CD4-positive, alpha-beta T cell treated with Interleukin-10 for 1 hour (primary cell): ENCODE measurements at places on chromosomes 6 and 20.

GRCh38 chr6:2749969-2750600 is 637 bp downstream of the MYLK4 start:
- DNase-seq: peak; percentile 75

GRCh38 chr20:18742841-18743240 is 70.7 kb upstream of the SCP2D1 start:
- DNase-seq: no peak

DNA sequence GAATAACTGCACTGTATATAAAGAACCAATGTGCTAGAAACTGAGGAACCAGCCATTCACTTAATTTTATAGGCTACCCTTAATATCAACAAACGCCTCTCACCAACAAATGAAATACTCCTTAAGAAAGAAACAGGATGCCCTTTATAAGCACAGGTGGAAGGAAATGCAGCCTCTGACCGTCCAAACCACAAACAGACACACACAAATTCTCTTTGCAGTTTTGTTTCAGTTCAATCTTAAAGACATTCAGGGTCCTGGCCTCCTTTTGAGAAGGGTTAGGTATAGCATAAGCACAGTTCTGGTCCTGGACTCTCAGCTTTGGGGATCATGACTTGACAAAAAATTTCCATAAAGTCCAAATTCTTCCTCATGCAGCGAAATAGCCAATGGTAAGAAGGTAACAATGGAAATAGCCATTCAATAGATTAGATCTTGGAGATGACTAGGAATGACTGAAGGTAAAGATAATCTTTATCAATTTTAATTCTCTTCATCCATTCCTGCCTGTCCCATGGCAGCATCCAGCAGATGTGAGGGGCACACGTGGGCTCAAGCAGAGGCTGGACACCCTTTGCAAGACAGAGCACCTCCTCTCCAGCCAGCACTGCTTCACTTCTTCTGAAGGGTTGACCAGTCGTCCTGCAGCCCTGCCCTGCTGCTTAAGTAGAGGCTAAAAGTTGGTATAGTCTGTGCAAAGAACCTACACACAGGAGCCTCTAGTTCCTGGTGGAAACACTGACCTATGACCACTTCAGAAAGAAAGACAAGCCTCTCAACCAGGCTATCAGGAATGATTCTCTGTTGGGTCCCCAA is 123.9 kb downstream of the CD83 start:
- DNase-seq: no peak

DNA sequence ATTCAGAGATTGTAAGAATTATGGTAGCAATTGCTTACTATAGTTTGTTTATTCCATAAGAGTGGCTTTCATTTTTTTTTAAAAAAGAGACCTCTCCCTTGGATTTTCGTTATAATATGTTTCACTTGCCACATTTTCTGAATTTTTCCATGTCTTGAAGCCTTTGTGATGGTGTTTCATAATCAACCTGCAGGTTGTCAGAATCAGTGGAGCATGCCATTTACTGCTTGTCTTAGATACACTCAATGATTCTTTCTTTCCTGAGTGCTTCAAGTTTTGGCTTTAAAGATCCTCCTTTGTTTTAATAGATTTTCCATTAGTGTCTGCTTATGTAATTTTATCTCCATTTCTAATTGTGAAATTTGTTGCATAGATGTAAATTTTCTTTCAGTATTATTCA is 31.2 kb downstream of the KCNQ5 start:
- DNase-seq: no peak

GRCh38 chr20:42340368-42340767 is 722.2 kb upstream of the CHD6 start:
- no peak for DNase-seq

- DNase-seq: no peak
Measured at GRCh38 chr6:26223228-26223627, 136.0 kb downstream of the HFE start.

DNA sequence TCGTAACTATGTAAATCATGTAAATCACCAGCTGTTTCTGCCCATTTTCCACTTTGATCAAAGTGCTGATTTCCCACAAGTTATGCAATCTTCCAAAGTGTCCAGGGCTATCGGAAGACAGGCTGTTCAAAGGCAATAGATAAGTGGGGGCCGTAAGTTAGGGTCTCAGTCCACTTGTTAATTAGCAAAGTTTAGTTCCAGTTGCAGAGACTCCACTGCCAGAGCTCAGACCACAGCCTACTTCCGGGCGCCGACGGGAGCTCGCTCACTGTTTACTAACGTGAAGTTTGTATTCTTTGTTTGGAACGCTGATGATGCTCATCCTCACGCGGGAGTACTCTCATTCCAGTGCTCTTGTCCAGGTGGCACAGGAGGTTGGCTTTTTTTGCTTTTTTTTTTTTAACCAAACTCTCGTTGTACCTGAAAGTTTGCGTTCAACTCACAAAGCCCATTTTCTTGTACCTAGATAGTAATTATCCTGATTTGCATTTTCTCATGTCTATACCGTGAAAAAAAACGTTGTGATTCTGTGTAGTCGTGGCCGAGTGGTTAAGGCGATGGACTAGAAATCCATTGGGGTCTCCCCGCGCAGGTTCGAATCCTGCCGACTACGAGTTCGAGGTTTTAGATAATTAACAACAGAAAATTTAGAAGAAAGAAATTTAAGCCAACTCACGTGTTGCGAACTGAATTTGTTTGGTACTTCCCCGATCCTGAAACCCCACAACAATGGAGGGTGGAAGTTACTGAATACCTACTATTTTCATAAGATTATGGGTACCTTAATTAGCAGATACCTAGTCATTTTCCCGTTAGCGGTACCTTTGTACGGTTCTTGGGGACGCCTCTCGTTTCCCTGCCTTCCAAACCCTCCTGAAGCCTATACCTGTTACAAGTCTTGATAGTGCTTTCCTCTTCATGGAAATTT is 29.9 kb upstream of the ZNF184 start:
- peak; percentile 89 for DNase-seq

- DNase-seq: no peak
Measured at GRCh38 chr6:14365393-14365792, 247.8 kb downstream of the CD83 start.

DNA sequence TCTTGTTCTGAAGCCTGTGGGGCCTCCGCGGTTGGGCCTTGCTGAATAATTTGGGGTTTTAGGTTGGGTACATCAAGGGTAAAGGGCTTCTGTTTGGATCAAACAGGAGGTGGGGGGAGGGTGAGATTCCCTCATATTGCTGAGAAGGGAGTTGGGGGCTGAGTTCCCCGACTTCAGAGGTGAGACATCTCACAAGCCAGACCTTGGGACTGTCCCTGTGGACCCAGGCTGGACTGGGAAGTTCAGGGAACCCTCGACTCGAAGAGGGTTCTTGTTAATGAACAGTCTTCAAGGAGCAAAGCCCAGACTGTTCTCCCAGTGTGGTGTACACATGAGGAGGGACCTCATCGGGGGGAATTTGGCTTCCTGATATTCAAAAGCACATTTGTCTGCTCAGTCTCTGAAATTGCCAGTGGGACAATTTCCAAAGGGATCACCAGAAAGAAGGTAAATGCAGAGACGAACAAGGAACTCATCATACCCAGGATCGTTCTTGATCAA is 118.5 kb downstream of the SYCP2 start:
- no peak for DNase-seq

GRCh38 chr6:141700819-141701218 is 431.9 kb upstream of the GJE1 start:
- DNase-seq: no peak

- DNase-seq: no peak
Measured at GRCh38 chr6:43814865-43815264, 44.9 kb downstream of the VEGFA start.

DNA sequence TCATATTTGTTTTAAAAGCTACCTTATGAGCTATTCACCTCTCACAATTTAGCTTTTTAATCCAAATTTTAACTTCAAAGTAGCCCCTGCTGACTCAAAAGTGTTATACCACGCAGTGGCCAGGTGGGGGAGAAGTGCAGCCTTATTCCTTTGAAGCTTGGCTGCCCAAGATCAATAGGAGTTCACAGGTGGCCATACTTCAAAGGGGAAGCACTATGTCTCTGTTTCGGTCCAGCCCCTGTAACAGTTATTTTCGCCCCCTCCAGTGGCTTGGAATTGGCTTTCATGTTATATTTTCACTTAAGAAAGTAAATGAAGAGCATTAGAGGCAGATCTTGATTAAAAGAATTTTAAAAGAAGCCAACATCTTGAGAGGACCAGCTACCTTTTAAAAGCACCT is 608.4 kb downstream of the EPHA7 start:
- DNase-seq: no peak

- DNase-seq: no peak
Measured at GRCh38 chr6:4747588-4747987, 28.6 kb upstream of the CDYL start.

DNA sequence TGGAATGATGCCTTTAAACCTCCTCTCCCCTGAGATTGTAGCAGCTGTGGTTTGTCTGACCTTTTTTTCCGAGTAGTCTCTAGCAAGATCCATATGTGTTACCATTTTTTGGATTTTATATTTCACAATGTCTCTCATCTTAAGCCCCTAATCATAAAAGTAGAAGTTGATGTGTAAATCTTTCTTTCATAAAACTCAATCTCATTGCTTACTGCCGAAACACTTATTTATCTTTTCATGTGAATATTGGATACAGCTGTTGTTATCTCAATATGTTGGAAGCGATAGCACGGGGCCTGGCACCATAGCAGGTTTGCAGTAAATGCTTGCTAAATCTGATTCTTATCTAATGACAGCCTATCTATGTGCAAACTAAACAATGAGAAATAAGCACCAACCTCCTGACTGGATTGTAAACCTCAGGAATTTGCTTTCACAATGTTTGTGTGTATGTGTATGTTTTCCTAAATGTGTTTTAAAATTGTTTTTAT is 14.2 kb downstream of the SMPDL3A start:
- no peak for DNase-seq

GRCh38 chr20:58306421-58307261 is 2.9 kb upstream of the RAB22A start:
- peak; percentile 94 for DNase-seq

GRCh38 chr6:33204165-33204414 is 365 bp upstream of the HSD17B8 start:
- no peak for DNase-seq

GRCh38 chr6:30730601-30731435 is 10.7 kb downstream of the TUBB start:
- DNase-seq: peak; percentile 88

DNA sequence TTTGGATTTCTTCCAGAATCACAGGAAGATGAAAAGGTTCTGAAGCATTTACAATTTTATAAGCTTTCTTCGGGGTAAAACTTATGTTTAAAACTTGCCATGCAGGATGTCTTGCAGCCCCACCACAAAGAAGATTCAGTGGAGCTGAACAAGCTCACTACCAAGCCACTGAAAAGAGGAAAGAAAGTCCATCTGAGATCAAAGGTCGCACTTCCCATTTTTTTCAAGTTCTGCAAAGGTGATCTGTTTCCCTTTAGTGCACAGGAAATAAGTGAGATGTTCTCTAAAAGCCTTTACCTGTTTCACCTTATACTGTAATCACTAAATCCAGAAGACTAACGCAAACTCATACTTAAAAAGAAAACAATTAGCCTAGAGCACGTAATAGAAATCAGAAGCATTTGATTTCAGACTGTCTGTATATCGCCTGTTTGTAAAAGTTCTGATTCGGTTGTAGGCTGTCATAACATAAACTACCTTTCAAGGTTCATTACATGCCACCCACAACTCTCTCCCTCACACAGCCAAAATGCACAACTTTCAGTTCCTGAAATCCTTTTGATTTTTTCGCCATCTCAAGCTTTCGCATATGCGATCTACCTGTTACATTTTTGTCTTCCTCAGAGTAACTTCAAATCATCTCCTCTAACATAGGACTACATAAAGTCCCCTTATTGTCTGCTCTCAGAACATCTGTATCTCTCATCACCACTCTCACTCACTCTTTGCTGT is 1.8 kb downstream of the ECHDC1 start:
- no peak for DNase-seq
